Stimulated activated memory B cell treated with anti-CD40 and anti-IgM and Interleukin-4, amounts not matched to agents 10 μg/mL and 1 μg/mL and 100 μg/mL, for 72 hours (primary cell): ENCODE measurements at places on chromosomes 7 and 10.
A peak's percentile ranks its signal among the peaks of the same experiment; 100 is the strongest.

DNA sequence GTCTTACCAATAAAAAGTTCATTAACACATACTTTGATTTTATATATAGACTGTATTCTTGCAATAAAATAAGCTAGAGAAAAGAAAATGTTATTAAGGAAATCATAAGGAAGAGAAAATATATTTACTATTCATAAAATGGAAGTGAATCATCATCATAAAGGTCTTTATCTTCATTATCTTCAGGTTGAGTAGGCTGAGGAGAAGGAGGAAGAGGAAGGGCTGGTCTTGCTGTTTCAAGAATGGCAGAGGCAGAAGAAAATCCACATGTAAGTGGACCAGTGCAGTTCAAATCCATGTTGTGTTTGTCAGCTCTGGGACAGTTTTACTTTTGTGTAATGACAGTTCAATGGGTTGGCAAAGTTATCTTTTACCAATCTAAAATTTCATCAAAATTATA lies 609.1 kb upstream of the ANKRD30A start:
- no peak for ATAC-seq

DNA sequence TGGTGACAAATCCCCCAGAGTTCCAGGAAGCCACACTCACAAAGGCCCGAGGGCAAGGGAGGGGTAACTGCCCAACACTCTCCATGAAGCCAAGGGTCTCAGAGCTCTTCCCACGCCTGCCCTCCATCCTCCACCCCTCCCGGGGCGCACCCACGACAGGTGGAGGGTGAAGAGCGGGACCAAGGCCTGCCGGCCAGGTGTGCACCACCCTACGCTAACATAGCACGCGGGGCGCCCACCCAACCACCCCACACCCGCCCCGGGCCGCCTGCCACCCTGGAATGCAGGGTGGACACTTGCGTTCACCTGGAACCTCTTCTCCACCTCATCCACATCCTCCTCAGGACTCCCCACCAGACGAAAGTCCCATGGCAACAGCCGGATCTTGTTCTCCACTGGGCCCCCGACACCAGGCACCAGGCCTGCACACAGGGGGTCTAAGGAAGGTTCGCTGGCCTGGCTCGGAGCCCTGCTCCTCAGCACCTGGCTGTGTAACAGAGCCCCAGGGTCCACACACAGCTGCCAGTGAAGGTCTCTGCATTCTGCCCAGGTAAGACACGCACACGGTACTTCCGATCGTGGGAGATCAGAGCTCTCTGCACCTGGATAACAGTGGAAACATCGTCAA lies 32.7 kb downstream of the MAD1L1 start:
- ATAC-seq, result no peak

DNA sequence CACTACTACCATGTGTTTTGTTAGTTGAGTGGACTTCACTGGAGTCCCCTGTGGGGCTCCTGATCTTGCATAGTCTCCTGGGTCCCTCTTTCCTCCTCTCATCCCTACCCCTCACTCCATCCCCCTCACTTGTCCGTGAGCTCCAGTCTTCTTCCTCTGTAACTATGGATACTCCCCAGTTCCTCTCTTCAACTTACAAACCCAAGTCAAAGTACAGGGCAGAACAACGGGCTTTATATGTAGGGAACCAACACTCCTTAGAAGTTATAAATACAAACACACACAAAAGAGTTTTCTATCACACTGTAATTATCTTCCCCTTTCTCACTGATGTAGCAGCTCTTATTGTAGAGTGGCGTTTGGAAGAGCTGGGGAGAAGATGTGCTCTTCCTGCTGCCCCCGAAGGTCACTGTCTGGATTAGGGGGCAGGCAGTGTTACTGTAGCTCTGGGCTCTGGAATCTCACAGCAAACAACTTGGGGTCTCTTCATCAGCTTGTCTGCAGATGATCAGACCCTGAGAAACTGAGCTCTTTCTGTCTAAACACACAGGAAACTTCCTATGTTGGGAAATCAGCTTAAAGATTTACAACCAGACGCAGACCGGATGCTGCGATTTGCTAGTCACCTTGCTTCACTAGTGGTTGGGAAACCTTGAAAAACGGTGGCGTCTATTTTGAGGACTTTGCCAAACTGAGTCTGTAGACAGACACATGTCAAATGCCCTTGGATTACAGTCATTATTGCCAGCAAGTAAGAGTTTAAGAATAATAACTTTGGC lies 13.6 kb downstream of the SNX10 start:
- ATAC-seq, result no peak

DNA sequence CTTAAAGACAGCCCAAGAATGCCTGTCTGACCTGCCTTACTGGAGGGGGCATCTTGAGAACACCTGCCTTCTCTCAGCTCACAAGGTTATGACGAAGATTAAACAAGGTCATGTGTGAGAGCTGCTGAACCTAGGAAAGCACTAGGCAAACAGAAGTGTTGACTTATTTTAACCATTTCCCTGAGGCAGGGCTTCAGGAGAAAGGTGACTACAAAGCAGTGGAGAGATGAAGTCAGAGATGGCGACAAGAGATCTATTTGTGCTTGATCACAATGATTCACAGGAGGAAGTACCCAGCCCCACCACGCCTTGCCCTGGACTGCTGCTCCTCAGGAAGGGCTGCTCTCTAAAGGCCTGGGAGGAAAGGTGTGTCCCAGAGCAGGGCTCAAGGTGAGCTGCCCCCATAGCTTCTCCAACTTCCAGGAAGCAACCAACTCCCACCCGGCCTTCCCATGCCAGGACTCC lies 27.8 kb downstream of the STN1 start:
- ATAC-seq, result no peak

DNA sequence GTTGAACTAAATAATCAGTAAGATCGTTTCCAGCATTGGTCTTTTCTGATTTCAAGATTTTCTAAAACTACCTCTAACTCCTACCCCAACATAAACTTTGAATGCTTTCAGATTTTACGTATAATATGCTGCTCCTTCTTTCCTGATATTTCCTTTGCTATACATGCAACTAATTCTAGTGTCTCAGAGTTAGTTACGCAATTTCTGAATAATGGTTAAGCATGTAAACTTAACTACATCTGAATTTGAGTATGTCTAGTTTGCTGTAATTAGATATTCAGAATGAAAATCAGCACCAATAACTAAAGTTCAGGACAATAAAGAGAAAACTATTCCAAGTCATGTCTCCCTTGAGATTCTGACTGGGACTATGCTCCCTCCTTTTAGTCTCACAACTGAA lies 71.0 kb downstream of the SEMA3C start:
- no peak for ATAC-seq

GRCh38 chr7:48183370-48183743 lies 12.1 kb downstream of the ABCA13 start:
- no peak for ATAC-seq

DNA sequence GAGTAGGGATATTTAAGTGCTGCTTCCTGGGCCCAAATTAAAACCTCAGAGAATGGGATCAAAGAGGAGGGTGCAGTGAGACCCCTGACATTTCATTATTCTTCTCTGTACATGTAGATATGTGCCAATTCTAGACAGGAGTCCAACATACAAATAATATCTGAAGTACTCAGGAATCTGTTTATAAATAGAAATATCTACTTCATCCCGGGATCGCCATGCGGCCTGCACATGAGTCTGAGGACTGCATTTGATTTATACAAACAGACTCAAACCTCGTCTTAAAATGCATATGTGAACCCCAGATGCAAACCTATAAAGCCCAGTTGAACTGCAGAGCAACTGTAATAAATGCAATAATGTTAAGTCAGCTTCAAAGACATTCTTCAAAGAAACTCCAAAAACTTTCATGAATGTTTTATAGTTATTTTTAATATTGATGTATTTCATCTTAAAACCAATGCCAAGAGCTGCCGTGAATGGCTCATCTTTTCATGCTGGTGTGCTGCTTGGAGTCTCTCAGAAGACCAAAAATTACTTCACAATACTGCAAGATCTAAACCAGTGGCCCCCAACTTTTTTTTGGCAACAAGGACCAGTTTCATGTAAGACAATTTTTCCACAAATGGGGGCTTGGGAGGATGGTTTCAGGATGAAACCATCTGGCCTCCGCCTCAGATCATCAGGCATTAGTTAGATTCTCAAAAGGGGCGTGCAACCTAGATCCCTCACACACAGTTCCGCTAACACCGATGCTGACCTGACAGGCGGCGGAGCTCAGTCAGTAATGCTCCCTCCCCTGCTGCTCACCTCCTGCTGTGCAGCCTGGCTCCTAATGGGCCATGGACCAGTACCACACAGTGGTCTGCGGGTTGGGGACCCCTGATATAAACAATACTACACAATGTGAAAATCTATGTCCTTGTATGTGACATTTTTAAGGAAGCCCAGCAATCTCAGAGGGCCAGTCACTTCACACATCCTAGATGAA lies 166.9 kb downstream of the PARD3 start:
- ATAC-seq, result peak; percentile 22

- no peak for ATAC-seq
Observed at GRCh38 chr7:109377076-109377884, 807.6 kb downstream of the DNAJB9 start.

DNA sequence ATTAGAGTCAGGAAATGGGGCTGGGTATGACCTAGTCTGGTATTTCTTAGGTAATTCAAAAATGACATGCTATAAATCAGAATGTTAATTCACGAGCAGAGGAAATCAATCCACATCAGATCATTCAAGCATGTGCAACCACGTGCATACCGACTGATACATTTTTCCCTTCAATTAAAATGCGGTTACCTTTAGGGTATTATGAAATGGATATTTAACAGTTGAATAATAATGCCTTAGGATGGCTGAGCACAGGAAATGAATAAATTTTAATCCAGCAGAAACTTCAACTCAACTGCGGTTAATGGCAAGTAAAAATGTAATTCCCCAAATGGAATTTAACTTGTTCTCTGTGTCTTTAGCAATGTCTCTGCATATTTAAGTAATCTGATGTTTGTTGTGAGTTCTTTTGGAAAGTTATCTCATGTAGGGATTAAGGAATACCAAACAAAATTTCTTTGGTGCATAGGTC lies 9.2 kb downstream of the CPA2 start:
- no peak for ATAC-seq

DNA sequence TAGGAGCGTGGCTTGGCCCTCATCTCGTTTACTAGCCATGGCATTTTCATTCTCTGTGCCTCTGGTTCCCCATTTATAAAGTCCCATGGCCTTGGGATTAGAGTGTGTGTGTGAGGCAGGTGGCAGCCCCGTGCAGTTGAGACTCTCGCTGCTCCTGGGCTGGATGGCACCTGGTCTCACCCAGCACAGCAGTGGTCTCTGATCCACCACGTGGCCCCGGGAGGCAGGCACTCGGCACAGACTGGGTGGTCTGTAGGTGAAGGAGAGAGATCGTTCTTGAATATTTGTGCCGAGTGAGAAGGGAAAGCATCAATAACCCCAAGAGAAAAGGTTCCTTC lies 50.4 kb downstream of the CALML3 start:
- ATAC-seq, result no peak

GRCh38 chr7:84997626-84998025 lies 189.2 kb downstream of the SEMA3D start:
- no peak for ATAC-seq
